ENCODE measurements at places on chromosomes 5 and 9.
A peak's percentile ranks its signal among the peaks of the same experiment; 100 is the strongest.

DNA sequence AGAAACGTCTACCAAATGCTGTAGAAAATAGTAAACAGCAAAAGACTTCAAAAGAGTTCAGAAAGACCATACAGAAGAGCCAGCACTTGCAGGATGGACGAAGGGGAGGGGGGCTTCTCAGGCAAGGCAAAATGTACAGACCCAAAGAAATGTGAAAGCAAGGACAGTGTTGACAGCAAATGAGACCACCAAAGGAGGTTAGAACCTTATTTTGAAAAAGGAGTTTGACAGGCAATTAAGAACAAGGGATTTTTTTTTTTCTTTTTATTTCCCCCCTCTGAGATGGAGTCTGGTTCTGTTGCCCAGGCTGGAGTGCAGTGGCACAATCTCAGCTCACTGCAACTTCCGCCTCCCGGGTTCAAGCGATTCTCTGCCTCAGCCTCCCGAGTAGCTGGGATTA is 223.2 kb downstream of the EFNA5 start:
- DNase-seq: no peak

- DNase-seq: peak; percentile 30
These were observed at the start of gene PDE8B for GRCh38 chr5:77210091-77210963. Gene PDE8B (plus strand): TSS chr5:77210680. CDS start chr5:77210926, 246 bp downstream.

GRCh38 chr5:15367489-15367888 is 132.5 kb upstream of the FBXL7 start:
- no peak for DNase-seq

- no peak for DNase-seq
These were observed 34.4 kb upstream of the RANBP6 start for GRCh38 chr9:6049798-6050197.

DNA sequence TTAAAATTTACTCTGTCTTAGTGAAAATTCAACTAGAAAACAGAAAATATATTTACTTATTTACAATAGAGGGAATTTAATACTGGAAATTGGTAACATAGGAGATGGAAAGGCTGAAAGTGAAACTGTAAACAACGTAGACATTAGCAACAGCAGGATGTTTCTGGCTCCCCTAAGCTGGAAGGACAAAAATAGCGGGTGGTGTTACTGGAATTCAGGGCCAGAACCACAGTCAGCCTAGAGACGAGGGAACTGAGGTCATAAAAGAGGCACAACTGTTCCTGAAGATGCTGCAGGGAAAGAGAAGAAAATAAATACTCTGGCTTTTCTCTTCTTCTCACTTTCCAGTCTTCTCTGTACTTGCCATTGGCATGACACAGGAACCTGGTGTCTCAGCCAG is 80.4 kb upstream of the NIPBL start:
- DNase-seq: no peak

DNA sequence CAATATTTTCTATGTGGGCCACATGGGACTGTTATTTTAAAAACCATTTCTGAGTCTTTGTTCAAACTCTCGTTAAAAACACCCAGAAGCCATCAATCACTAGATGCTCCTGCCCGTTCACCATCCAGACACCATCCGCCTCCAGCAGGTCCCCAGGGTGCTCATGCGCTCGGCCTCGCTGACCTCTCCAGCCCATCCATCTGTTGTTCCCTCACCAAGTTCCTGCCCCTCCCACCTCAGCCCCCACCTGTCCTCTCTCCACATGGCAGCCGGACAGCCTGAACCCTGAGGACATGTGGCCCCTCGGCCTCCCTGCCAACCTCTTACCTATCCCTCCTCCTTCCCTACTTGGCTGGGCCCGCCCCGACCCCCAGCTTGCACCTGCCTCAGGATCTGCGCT is 31.6 kb downstream of the NSUN2 start:
- no peak for DNase-seq

- DNase-seq: no peak
These were observed 55.2 kb upstream of the FYB1 start for GRCh38 chr5:39274398-39275085.

- DNase-seq: no peak
These were observed 157.9 kb upstream of the RASA1 start for GRCh38 chr5:87109746-87110145.

DNA sequence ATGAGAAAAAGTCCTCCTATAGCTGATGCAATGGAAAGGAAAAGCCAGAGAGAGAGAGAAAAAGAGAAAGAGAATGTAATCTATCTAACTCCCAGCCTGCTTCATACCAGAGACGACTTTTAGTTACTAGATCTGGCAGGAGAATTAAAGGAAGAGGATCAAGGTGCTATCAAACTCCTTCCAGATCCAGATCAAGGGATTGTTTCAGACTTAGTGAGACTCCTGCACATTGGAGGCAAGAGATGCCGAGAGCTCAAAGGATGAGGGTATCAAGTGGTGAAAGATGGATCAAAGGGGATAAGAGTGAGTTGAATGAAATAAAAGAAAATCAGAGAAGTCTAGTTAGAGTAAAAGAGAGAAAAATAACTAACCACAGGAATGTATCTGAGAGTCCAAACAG is 478.6 kb downstream of the KIF4B start:
- no peak for DNase-seq

- DNase-seq: no peak
These were observed 977 bp upstream of the PAM start for GRCh38 chr5:102753889-102754766.

DNA sequence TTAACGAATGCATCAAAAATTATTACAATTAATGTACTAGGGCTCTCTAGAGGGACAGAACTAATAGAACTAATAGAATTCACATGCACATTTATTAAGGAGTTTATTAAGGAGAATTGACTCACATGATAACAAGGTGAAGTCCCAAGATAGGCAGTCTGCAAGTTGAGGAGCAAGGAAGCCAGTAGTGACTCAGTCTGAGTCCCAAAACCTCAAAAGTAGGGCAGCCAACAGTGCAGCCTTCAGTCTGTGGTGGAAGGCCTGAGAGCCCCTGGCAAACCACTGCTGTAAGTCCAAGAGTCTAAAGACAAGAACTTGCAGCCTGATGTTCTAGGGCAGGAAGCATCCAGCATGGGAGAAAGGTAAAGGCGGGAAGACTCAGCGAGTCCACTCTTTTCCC is 633.8 kb downstream of the SEMA5A start:
- peak; percentile 4 for DNase-seq

- DNase-seq: no peak
These were observed 100.2 kb upstream of the ADAMTS16 start for GRCh38 chr5:5039918-5040317.

GRCh38 chr5:72209147-72210115 is 102.2 kb downstream of the MAP1B start:
- peak; percentile 78 for DNase-seq

DNA sequence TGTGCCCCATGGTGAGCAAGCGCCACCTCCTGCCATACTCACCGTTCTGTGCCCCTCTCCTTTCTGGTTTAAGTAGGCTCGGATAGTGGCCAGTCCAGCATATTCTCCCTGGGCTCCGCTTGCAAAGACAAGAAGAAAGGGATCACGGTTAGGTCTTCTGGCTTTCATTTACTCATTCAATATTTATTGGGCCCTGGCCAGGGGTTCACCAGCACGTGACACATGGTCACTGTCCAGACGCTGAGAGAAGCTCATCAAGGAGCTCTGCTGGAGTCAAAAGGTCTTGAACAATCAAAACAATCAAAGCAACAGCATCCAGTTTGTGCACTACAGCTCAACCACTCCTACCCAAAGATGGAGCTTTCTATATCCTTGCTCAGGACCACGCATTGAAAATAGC is 80.2 kb downstream of the GLDC start:
- no peak for DNase-seq

DNA sequence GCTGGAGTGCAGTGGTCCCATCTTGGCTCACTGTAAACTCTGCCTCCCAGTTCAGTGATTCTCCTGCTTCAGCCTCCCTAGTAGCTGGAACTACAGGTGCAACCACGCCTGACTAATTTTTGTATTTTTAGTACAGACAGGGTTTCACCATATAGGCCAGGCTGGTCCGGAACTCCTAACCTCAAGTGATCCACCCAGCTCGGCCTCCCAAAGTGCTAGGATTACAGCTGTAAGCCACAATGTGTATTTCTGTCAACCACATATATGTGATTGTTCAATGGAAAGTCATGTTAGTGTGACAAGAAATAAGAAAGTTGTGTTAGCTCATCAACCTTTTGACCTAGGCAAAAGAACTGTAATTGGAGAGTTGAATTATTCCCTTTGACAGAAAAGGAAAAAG is 677.1 kb upstream of the CHD1 start:
- no peak for DNase-seq

GRCh38 chr9:91111876-91112275 is 249.8 kb downstream of the AUH start:
- DNase-seq: no peak

DNA sequence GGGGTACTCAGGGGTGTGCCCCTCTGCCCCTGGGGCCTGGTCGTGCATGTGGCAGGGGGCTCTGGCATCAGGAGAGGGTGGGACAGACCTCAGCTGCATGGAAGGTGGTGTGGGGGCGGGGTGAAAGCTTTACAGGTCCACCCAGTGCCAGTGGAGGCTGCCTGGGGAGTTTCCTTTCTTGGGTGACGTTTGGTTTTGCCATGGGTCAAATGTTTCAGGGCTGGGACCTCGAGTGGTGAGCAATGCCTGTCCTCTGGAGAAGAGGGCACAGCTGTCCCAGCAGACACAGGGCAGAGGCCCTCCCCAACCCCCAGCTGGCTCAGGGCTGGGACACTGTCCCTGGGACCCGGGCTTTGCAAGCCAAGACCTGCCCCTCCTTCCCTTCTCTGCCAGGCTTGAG is 3.6 kb downstream of the RXRA start:
- DNase-seq: no peak

- no peak for DNase-seq
These were observed 302.4 kb downstream of the RAB3C start for GRCh38 chr5:58885260-58885659.

DNA sequence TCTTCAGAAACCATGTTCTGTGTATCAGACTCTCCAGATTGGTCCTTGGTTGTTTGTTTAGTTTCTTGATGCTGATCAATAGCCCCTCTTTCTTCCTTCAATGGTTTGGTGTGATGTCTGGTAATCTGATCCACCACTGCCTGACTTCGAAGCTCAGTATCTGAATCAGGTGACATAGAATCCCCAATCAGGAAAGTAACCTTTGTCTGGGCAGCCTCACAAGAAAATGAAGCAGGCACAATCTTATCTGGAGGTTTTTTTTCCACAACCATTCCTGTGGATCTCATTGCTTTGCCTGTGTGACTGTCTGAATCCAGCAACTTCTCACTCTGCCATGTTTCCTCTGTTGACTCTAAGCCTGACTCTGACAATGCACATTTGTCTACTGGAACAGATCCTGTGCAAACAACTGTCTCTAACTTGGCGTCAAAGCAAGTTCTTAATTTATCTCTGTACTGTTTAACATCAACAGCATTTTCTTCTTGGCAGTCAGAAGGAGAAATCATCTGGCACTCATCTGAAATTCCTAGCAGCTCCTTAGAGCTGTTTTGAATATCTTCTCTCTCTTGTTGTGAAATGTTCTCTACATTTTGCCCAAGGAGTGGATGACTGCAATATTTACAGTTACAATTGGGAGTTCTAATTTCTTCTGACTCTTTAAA is 37.1 kb upstream of the RAPGEF6 start:
- peak; percentile 86 for DNase-seq

- peak; percentile 94 for DNase-seq
These were observed 191.6 kb upstream of the MSX2 start for GRCh38 chr5:174532455-174533453.

DNA sequence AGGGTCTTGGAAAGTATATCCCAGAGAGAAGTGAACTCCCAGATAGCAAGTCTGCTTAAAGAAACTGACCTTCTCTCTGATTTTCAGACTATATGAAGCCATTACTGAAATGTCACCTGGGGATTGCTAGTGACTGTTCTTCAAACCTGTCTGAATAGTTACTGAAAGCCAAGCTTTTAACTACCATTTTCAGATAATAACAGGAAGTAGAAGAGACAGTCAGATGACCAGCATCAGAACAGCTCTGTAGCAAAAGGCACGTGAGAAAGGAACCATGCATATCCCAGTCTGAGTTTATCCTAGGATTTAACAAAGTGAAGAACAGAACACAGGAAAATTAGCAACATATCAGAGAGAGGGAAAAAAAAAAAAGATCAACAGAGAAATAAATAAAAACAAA is 74.9 kb upstream of the SELENOP start:
- DNase-seq: no peak

DNA sequence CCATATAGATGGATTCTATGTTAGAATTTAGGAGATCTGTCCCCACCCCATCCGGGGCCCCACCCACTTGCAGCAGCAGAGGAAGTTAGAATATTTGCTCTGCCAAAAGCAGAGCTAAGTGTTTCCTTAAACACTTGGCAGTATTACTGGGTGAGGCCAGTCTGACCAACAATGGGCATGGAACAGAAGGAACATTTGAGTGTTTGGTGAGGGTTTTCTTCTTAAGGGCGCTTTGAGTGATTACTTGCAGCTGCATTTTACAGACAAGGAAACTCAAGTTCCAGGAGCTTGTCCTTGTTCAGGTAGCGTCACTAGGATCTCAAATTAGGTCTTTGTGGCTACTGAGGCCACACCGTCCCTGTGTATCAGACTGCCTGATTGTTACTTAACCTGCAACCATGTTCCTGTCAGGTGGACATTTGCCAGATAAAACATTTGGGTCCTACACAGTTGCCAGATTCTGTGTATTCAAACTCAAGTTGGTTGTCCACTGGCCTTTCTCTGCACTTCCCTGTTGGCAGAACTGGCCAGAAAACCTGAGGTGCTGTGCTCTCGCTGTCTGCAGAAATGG is 59.3 kb downstream of the SLC46A2 start:
- DNase-seq: peak; percentile 29

DNA sequence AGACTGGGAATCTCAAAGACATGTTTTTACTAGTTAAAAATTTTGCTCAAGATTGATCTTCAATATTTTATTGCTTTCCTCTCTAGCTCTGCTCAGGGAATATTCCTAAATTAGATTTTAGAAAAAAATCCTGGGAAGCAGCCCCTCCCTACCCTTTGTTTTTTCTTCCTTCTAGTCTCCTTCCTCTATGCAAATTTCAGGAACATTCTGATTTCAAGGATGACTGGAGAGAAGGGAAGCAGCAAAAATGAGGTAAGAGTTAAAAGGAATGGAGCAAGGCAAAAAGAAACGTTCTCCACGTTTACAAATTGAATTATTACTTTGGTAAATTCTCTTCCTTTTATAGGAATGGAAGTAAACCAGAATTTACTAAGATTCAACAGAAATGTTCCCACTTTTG is 493.4 kb upstream of the TUSC1 start:
- DNase-seq: no peak

- DNase-seq: no peak
These were observed 20.8 kb downstream of the PHF2 start for GRCh38 chr9:93597142-93597706.

- DNase-seq: no peak
These were observed 350 bp upstream of the SLC25A46 start for GRCh38 chr5:110738503-110738811.

GRCh38 chr5:108201721-108202120 is 180.2 kb downstream of the FBXL17 start:
- no peak for DNase-seq

DNA sequence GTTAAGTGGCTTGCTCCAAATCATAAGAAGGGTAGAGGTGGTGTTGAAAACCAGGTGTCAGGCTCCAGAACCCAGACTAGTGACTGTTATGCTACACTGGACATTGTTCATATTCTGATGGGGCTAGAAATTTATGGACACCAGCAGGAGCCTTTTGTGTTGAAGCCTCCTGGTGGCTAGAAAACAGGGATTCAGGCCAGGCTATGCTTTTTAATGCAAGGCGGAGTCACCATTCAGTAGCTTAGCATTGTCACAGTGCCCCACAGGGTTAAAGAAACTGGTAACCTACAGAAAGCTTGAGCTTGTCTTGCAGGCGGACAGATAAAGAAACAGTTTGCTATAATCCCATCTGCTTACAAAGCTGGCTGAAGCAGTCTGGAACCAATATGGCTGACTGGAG is 23.0 kb upstream of the GOLM1 start:
- DNase-seq: no peak

- peak; percentile 73 for DNase-seq
These were observed 36.2 kb upstream of the ANKRD55 start for GRCh38 chr5:56269216-56269927.

All from astrocyte of the hippocampus (primary cell).